ENCODE measurements at places on chromosomes 16 and 17.
A peak's percentile ranks its signal among the peaks of the same experiment; 100 is the strongest.

GRCh38 chr17:49191409-49191916, 18.9 kb downstream of the GNGT2 start:
- DNase-seq: no peak

DNA sequence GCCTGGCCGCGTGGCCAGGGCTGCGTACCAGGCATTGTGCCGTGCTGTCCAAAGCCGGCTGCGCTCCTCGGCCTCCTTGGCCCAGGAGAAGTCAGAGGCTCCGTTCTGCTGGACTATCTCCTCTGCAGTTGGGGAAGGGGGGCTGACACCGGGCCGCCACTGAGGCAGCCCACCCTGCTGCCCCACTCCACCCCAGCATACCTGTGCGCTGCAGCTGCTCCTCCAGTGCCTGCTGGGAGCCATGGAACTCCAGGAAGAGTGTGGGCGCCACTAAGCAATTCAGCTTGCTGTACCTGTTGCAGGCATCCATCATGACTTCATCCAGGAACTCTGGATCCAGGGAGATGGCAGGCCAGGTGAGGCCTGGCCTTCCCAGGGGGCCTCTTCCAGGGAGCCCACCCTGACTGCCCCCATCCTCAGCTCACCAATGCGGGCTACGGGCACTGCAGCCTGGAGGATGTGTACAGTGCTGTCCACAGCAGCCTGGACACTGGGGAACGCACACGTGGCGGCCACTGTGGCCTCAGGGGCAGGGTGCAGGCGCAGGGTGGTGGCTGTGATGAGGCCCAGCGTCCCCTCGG, 2.9 kb downstream of the LDHD start:
- no peak for DNase-seq

GRCh38 chr16:21994856-21995465, 6.0 kb downstream of the PDZD9 start:
- DNase-seq: no peak

DNA sequence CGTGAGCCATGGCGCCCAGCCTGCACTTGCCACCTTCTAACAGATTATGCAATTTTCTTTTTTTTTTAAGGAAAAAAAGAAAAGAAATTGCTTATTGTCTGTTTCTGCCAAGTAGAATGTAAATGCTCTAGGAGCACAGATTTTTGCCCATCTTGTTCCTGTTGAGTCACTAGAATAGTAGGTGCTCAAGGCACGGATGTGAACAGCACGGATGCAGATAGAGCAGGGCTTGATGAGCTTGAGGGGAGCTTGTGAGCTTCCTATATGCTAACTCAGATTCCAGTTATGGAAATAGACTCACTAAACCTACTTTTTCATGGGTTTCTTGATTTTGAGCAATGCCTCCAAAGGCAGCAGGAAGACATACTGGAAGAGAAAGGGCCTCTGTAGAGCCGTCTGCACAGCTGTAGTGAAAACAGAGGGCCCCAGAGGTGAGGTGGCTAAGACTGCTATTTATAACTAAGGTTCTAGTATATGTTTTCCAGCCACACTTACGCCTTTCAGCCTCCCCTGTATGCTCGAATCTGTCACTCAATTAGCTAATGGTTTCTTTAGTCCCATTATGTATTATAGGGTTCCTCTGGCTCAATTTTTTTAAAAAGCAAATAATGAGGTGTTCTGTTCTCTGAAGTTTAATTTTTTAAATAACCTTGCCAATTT, 72.8 kb downstream of the WWP2 start:
- DNase-seq: no peak

DNA sequence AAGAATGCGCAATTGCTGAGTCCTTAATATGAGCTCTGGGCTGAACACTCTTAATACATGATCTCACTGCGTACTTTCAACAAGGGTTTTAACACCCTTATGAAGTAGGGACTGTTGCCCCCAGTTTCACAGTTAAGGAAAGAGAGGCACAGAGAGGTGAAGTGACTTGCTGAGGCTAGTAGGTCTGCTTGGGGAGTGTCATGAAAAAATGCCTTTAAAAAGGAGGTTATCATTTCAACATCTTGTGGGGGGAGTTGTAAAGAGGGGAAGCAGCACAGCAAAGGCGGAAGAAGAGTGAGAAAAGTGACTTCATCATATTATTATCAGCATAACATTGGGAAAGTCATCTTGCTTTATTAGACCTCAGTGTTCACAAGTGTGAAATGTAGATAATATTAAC, 2.1 kb downstream of the CCL4L2 start:
- no peak for DNase-seq

GRCh38 chr17:36993227-36993626, 44.5 kb downstream of the AATF start:
- no peak for DNase-seq

- DNase-seq: no peak
These were observed 723 bp downstream of the NTHL1 start for GRCh38 chr16:2046893-2047329.

DNA sequence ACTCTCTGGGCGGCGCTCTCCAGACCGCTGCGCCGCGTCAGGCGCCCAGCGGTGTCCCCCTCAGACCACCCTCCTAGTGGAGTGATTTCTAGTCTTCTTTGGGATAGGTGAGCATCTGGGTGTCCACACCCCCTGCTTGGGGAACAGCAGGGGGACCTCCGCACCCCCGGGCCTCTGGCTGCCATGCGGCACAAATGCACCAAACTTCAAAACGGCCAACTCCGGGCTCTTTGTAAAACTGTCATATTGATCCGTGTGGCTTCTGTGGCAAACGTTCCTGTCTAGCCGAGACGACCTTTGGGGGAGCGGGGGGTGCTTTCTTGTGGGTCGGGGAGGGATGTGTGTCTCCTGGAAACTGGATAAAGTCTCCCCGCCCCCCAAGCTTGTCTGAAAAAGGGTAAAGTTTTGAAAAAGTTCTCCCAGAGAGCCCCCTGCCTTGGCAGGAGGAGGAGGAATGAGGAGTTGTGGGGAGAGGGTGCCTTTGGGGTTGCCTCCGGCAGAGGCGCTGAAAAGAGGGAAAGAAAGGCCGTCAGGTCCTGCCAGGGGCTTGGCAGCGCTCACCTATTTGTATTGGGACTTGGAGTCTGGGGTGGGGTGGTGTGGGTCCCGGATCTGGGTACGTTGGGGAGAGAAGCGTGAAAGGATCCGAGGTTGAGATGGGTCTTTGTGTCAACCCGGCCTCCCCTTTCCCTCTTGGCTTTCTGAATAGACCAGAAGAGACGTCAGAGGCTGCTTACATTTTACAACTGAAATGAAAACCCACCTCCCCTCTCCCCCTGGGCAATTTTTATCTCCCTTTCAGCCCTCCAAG, 2.2 kb upstream of the CHD3 start:
- DNase-seq: peak; percentile 16

DNA sequence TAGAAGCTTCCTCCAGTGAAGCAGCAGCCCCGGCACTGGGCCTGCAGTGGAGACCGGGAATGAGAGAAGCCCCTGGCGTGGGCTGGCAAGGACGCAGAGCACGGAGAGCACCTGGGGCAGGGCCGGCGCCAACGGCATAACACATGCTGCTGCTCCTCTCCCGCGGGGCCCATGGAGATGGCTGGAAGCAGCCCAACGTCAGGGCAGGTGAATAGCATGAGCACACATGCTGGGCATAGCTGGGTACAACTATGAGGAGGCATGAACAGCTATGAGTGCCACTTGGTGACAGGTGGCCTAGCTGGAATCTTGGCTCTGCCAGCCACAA, 46.4 kb downstream of the IRF8 start:
- DNase-seq: no peak
